ENCODE measurements at places on chromosomes 13 and 19. TPM values are rescaled to one million over a fixed set of nuclear protein-coding genes. Genes with fewer than 3 reads are reported as not detected.

GRCh38 chr13:110262082-110262436, 44.9 kb downstream of the COL4A1 start:
- no peak for DNase-seq
- no peak overlapping the region for H3K27ac ChIP-seq
- no peaks in the 10 kb centered on the region for H3K36me3 ChIP-seq
- H3K27me3 ChIP-seq, result no peaks in the 10 kb centered on the region
- H3K4me1 ChIP-seq, result peaks cover 58% of the 10 kb centered on the region

The YJEFN3 gene
- 1.2 TPM for polyA plus RNA-seq

The TMEM38A gene
- polyA plus RNA-seq, result 3.3 TPM

The LMO7 gene
- polyA plus RNA-seq, result 3.3 TPM

- H3K27ac ChIP-seq, result no peak overlapping the region
- H3K36me3 ChIP-seq, result no peaks in the 10 kb centered on the region
- H3K4me1 ChIP-seq, result no peaks in the 10 kb centered on the region
- no peak for DNase-seq
Observed at GRCh38 chr13:99392470-99393135, 85.4 kb upstream of the GPR183 start.

- DNase-seq, result no peak
- no peaks in the 10 kb centered on the region for H3K4me1 ChIP-seq
- no peak overlapping the region for H3K27ac ChIP-seq
- no peak overlapping the region for H3K4me3 ChIP-seq
Observed at GRCh38 chr13:33932769-33933406, 114.9 kb downstream of the RFC3 start.

DNA sequence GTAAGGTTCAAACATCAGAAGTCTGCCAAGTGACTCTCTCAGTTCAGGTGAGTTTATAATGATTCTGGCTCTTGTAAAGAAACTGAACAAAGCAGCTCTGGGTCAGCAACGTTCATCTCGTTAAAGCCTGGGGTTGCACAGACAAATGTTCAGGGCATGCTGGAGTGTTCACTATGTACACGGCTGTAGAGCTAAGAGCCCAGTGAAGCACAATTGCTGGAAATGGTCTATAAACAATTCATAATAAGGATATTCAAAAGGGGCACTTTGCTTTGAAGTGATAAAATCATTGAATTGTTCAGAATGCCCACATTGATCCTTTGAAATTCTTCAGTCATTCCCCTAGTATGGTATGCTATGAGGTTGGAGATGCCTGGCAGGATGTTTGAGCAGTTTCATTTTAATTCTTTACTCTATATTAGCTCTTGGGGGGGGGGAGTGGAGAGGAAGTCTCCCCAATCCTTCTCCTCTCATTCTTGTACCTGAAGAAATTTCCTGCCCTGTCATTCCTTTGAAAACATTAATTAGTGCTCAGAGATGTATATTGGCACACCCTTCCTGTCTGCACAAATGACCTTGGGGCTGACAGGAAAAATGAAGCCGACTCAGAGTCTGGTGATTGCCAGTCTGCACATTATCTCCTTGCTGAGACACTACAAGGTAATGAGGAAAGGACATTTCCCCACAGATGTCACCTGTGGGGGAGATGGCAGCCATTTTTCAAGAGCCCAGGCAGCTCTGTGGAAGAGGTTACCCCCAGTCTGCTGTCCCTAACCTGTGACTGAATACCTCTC, 145.5 kb downstream of the DLEU7 start:
- DNase-seq, result no peak
- H3K4me3 ChIP-seq, result no peak overlapping the region
- H3K27me3 ChIP-seq, result no peaks in the 10 kb centered on the region
- no peak overlapping the region for H3K27ac ChIP-seq

The TSHZ3 gene
- 2.2 TPM for polyA plus RNA-seq

GRCh38 chr19:7902796-7903243, 857 bp upstream of the MAP2K7 start:
- no peak for DNase-seq
- H3K27ac ChIP-seq, result peak overlapping the region; percentile 98
- H3K4me3 ChIP-seq, result peak overlapping the region; percentile 94
- H3K4me1 ChIP-seq, result peaks cover 53% of the 10 kb centered on the region

- no peaks in the 10 kb centered on the region for H3K27me3 ChIP-seq
- H3K4me3 ChIP-seq, result no peak overlapping the region
- H3K27ac ChIP-seq, result no peak overlapping the region
- no peak for DNase-seq
- no peaks in the 10 kb centered on the region for H3K36me3 ChIP-seq
Observed at GRCh38 chr19:48837687-48838086, 1.4 kb upstream of the HSD17B14 start.

DNA sequence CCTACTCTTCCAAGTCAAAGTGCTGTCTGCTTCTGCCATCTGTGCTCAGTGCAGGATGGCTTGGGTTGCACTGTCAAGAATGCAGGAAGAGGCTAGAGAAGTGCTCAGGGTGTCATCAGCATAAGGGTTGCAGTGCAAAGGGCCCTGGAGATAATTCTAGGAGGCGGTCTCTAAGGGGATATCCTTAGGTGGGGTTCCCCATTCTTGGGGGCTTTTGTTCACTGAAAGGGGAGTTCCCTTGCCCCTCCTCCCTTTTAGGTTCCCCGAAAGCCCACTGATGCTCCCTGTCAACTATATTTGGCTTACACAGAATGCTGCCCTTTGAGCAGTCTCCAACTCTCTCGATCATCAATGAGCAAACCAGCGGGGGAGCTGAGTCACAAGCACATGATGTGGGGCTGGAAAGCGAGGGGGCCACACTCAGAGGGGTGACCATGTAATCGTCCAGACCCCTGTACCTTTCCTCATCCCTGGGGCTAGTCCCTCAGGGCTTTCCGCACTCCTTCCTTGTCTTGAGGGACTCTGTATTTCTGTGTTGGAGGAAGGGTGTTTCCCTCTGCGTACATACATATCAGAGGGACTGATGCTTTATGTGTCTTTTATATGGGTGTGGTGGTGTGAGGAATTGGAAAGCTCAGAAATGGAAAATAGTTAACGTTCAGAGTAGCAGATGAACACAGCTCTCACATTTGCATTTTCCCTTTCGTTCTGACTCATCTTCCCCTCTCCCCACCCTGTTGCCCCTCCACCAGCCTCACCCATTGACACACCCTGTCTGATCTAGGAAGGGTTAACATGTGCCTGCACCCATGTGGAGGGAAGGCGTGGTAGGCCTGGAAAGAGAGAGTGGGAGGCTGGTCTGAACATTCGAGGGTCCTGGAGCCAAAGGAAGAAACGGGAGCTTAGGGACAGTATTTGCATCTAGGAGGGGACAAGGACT, 6.7 kb downstream of the ZBTB32 start:
- no peak overlapping the region for H3K4me3 ChIP-seq
- H3K27me3 ChIP-seq, result no peaks in the 10 kb centered on the region
- DNase-seq, result no peak
- no peak overlapping the region for H3K27ac ChIP-seq
- H3K36me3 ChIP-seq, result no peaks in the 10 kb centered on the region

The CATSPERD gene
- polyA plus RNA-seq, result not detected

GRCh38 chr19:28543244-28543776, 669.6 kb downstream of the UQCRFS1 start:
- no peak overlapping the region for H3K27ac ChIP-seq
- no peak overlapping the region for H3K4me3 ChIP-seq
- H3K27me3 ChIP-seq, result no peaks in the 10 kb centered on the region
- H3K36me3 ChIP-seq, result no peaks in the 10 kb centered on the region
- DNase-seq, result no peak
- no peaks in the 10 kb centered on the region for H3K4me1 ChIP-seq

DNA sequence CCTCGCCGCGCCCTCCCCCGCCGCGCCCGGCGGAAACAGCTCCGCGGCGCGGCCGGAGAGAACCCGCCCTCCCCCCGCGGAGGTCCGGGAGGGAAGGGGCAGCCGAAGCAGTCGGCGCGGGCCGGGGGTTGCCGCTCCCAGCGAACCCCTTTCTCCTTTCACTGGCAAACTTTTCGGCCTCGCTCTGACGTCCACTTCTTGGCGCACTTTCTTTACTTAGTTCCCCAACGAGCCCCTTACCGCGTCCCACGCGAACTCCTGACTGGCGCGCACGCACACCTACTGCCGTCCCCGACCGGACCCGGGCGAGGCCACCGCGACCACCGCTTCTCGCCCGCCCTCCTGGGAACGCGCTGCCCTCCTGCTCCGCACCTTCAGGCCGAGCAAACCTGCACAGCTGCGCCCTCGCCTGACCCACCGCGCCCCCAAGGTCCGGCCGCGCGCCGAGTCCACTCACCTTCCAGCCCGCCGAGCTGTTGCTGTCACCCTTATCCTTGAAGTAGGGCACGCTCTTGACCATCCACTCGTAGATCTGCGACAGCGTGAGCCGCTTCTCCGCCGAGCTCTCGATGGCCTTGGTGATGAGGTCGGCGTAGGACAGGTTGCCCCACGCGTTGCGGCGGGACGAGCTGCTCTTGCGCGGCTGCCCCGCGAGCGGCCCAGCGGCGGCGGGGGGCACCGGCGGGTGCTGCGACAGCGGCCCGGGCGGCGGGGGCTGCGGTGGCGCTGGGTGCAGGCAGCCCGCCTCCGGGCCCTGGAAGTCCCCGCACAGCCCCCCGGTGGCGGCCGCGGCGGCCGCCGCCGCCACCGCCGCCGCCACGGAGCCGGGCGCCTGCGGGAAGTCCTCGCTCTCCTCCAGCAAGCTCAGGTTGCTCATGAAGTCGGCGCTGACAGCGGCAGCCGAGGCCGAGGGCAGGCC, 1.1 kb downstream of the FOXO1 start:
- H3K27ac ChIP-seq, result peak overlapping the region; percentile 81
- no peaks in the 10 kb centered on the region for H3K36me3 ChIP-seq
- no peaks in the 10 kb centered on the region for H3K27me3 ChIP-seq
- H3K4me1 ChIP-seq, result peaks cover 31% of the 10 kb centered on the region
- peak overlapping the region; percentile 86 for H3K4me3 ChIP-seq

- H3K27ac ChIP-seq, result no peak overlapping the region
- H3K4me3 ChIP-seq, result no peak overlapping the region
- H3K4me1 ChIP-seq, result no peaks in the 10 kb centered on the region
Observed at GRCh38 chr13:111431206-111431605, 110.8 kb downstream of the TEX29 start.

- H3K27me3 ChIP-seq, result no peaks in the 10 kb centered on the region
- no peak for DNase-seq
- H3K27ac ChIP-seq, result no peak overlapping the region
- no peaks in the 10 kb centered on the region for H3K36me3 ChIP-seq
Observed at GRCh38 chr13:36244990-36245389, 30.6 kb upstream of the SOHLH2 start.

DNA sequence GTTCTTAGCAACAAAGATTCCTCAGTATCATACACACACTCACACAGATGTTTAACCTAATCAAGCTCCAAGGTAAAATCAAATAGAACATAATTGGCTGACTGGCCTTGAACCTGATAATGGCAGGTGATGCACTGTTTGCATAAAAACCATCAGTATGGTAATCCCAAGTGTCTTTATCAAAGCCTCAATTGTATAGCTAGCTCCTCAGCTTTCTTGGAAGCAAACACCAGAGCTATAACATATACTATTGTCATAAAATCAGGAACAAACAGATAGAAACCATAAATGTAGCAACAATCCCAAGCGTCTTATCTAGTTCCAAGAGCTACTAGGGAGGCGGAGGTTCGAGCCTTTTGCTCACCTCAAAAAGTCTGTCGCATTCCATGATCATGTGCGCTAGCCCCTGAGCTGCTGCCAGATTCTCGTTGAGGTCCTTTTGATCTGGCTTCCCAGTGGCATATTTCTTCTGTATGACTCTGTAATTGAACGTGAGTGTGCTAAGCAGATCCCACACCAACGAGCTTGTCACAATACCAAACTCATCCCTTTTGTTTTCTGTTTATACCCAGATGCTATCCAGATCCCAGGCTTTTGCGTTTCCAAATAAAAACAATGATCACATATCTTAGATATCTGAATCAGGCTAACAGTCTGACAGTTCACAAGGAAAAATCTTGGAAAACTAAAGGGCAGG, 95.3 kb downstream of the KL start:
- H3K27me3 ChIP-seq, result no peaks in the 10 kb centered on the region
- DNase-seq, result no peak
- H3K36me3 ChIP-seq, result peaks cover 38% of the 10 kb centered on the region
- H3K27ac ChIP-seq, result no peak overlapping the region
- H3K4me1 ChIP-seq, result no peaks in the 10 kb centered on the region

The STX10 gene
- polyA plus RNA-seq, result 65.2 TPM

DNA sequence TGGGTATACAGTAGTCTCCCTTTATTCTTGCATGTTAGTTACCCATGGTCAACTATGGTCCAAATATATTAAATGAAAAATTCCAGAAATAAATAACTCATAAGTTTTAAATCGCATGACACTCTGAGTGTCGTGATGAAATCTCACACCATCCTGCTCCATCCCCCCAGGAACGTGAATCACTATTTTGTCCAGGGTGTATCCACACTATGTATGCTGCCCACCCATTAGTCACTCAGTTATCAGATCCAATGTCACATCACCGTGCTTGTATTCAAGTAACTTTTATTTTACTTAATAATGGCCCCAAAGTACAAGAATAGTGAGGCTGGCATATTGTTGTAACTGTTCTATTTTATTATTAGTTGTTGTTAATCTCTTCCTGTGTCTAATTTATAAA, 115.8 kb upstream of the SERP2 start:
- H3K27me3 ChIP-seq, result no peaks in the 10 kb centered on the region
- H3K36me3 ChIP-seq, result no peaks in the 10 kb centered on the region
- no peak overlapping the region for H3K27ac ChIP-seq
- peaks cover 8% of the 10 kb centered on the region for H3K4me1 ChIP-seq
- no peak for DNase-seq

- no peak for DNase-seq
- no peak overlapping the region for H3K27ac ChIP-seq
- peaks cover 11% of the 10 kb centered on the region for H3K36me3 ChIP-seq
- peaks cover 5% of the 10 kb centered on the region for H3K4me1 ChIP-seq
Observed at GRCh38 chr19:961866-962620, 22.1 kb upstream of the WDR18 start.

GRCh38 chr13:48448285-48448958, 35.5 kb upstream of the LPAR6 start:
- H3K27me3 ChIP-seq, result no peaks in the 10 kb centered on the region
- no peak for DNase-seq
- peak overlapping the region; percentile 66 for H3K27ac ChIP-seq
- H3K36me3 ChIP-seq, result no peaks in the 10 kb centered on the region
- H3K4me3 ChIP-seq, result no peak overlapping the region

The KLK13 gene
- polyA plus RNA-seq, result 2.8 TPM
